ENCODE measurements at places on chromosomes 1 and 21.

GRCh38 chr1:69551476-69552324 lies 16.0 kb upstream of the LRRC7 start:
- no peak for DNase-seq

GRCh38 chr1:16391411-16391810 lies 24.4 kb downstream of the SZRD1 start:
- DNase-seq, result no peak

DNA sequence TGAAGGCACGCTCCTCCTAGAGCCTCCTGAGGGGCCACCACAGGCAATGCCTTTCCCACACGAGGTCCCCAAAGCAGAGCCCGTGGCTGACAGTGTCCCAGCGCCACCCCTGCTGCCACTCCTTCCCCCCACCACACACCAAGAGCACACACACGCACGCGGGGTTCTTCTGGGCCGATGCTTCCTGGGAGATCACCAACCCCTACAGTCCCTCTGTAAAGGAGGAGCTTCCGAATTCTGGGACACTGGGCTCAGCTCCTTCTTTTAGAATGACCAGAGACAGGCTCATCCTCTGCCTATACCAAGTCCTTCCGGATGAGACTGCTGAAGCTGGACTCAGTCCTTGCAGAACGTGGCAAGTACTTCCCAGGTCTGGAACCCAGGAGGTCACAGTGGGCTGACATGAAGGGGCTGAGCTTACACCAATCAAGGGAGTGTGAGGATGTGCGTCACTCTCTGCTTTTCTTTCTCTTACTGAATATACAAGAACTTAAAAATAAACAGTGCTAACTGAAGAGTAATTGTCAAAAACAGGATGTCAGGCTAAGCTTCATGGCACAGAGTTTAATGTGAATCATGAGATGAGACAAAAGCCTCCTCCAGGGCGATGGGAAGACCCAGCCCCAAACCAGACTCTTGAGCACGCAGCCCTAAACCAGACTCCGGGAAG lies 12.7 kb downstream of the SSU72 start:
- DNase-seq, result no peak

GRCh38 chr1:109786531-109787021 lies 22.9 kb upstream of the EPS8L3 start:
- no peak for DNase-seq

- DNase-seq, result no peak
Observed at GRCh38 chr21:29104239-29104708, 26.2 kb upstream of the MAP3K7CL start.

DNA sequence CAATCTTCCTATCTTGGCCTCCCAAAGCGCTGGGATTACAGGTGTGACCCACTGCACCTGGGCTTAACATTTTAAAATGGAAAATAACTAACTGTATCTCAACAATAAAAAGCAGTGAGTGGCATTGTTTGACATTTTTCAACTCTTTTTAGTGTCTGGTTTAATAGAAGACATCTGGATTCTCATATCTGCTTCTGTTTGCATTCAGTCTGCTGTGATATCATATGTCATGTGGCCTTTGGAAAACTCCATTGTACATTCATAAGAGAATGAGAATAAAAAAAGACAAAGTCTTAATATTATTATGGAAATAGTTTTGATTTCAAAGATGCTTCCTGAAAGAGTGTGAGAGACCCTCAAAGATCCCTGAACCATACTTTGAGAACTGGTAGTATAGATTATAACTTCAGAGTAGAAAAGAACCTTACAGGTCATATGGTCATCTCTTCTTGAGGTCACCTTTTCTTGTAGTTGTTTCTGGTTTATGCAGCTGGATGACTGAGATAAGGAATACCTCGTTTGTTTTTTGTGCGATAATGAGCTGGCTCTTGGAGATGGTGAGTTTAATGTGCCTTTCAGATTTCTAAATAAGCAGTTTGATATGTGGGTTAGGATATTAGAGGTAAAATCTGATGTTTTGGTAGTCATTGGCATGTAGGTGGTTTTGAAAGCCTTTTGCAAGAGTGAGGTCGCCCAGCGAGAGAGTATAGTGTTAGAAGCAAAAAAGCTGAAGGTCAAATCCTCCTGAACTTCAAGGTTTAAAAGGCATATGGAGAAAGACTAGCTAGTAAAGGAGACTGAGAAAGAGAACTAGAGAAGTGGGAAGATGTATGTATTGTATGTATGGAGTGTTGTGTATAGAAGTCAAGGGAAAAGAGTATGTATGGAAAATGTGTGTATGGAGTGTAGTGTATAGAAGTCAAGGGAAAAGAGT lies 17.2 kb downstream of the CEP350 start:
- DNase-seq, result no peak

GRCh38 chr1:223006371-223006770 lies 136.7 kb downstream of the TLR5 start:
- DNase-seq, result no peak

DNA sequence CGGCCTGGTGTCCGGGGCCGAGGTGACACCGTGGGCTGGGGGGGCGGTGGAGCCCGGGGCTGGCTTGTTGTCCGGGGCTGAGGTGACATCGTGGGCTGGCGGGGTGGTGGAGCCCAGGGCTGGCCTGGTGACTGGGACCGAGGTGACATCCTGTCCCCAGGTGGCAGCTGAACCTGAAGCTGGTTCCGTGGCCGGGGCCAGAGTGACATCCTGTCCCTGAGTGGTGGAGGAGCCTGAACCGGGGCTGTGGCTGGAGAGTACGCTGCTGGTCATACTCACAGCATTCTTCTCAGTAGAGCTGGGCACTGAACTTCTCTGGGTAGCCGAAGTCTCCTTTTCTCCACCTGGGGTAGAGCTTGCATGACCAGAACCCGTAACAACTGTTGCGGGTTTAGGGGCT lies 15.8 kb downstream of the THBS3 start:
- DNase-seq, result no peak

- DNase-seq, result no peak
Observed at GRCh38 chr1:55039342-55040082, at the start of gene PCSK9. TSS of gene PCSK9 (plus strand) at chr1:55039548. CDS start at chr1:55039838, 290 bp downstream.

GRCh38 chr1:54046671-54047383 lies 6.2 kb downstream of the TMEM59 start:
- no peak for DNase-seq

DNA sequence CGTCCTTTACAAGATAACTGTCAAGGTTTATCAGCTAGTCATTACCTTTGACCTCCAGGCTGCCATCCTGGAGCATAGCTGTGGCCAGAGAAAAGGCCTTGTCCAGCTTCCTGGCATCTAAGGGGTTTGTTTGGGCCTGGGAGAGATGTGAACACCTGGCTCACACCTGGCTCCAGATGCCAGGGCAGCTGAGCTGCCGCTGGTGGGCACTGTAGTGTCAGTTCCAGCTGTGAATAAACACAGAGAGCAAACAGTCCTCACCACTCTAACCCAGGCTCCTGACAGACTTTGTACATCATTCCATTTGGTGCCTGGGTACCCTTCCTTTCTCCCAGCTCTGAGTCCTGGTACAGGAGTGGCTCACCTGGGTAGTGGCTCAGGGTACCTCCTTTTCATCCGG lies 14.3 kb upstream of the KCNA10 start:
- no peak for DNase-seq

DNA sequence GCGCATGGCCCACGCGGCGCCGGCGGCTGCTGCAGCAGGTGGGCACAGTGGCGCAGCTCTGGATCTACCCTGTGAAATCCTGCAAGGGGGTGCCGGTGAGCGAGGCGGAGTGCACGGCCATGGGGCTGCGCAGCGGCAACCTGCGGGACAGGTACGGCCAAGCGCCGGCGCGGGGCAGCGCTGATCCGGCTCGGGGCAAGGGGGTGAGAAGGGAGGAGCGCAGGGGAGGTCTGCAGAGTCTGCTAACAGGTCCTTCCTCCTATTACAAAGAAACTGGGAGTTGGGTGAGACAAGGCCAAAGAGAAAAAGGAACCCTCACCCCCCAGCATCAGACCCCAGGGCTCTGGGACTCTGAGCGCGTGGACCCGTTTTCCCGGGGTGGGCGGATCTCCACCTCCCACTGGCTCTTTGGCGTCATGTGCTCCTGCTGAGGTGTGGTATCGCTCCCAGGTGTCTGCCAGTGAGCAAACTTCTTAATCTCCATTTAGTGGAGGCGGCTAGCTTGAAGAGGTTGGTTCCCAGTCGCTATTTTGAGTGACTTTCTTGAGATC lies 431 bp downstream of the MTARC1 start:
- no peak for DNase-seq
